ENCODE measurements at places on chromosomes 4 and X.

- DNase-seq, result no peak
Measured at GRCh38 chr4:138140879-138141278, 101.3 kb downstream of the SLC7A11 start.

GRCh38 chr4:185902654-185903053 lies 90.7 kb upstream of the SORBS2 start:
- no peak for DNase-seq

DNA sequence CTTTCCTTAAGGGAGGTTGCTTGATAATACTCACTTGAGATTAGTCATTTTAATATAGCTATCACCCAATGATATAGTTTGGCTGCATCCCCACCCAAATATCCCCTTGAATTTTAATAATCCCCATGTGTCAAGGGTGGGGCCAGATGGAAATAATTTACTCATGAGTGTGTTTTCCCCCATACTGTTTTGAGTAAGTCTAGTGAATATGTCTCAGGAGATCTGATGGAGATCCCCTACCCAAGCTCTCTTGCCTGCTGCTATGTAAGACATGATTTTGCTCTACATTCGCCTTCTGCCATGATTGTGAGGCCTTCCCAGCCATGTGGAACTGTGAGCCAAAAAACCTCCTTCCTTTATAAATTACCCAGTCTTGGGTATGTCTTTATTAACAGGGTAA lies 539.7 kb upstream of the GRID2 start:
- no peak for DNase-seq

DNA sequence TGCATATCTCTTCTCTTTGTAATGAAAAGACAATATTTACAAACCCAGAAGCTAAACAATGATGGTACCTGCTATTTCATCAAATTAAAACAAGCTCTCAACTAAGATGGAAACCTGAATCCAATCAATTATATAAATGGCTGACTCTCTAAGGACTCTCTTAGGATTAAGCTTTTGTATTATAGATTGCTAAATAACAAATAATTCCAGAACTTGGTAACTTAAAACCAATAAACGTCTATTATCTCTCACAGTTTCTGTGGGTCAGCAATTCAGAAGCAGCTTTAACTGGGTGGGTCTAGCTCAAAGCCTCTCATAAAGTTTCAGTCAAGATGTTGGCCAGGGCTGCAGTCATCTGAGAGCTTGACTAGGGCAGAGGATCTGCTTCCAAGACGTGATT lies 12.4 kb downstream of the PHKA2 start:
- DNase-seq, result no peak

GRCh38 chrX:23861215-23861896 lies 46.4 kb downstream of the APOO start:
- no peak for DNase-seq

- no peak for DNase-seq
Measured at GRCh38 chrX:39418254-39418704, 617.0 kb downstream of the MID1IP1 start.

DNA sequence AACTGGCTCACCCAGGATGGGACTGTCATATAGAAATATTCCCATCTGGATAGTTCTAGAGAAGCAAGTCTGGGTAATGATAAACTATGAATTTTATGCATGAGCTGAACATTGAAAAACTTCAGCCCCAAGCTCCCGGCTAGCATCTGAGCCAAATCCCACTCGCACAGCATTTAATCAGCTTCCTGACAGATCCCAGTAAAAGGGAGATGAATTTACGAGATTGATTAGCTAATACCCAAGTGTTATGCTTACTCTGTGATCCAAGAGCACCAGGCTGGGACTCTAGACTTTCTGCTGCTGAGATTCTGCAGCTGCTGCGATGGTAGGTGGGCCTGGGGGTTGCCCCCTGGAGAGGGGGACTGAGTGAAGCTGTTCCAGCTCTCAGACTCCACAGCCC lies 28.0 kb downstream of the FRMPD3 start:
- DNase-seq, result no peak

DNA sequence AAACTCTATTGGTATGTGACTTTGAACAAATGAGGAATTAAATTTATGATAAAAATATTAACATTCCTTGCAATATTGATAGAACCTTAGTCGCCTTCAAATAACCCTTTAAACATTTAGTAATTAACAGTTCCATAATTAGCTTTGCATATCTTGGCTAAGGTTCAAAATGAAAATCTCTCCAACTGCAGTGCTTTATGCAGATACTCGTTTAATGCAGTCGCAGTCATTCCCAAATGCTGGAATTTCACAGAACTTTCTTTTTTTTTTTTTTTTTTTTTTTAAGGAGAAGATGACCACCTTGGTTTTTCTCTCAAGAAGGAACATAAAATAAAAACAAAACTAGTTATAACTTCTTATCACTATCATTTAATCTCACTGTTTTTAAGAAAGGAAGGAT lies 5.2 kb downstream of the RAPGEF2 start:
- DNase-seq, result no peak

DNA sequence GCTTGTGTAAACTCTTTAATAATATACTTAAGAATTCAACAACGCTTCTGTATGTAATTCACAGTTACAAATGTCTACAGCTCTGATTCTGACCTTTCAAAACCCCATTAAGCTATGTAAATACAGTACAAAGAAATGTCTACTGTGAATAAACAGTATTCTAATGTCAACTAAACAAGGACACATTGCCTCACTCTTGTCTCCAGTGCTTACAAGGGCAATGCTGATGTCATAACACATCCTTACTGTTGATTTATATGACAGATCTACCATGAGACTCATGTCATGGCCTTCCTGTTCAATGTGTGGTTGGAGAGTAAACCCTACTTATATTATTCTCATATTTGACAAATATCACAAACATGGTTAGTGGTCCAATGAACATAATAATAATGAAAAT lies 256.1 kb upstream of the ADGRL3 start:
- no peak for DNase-seq

DNA sequence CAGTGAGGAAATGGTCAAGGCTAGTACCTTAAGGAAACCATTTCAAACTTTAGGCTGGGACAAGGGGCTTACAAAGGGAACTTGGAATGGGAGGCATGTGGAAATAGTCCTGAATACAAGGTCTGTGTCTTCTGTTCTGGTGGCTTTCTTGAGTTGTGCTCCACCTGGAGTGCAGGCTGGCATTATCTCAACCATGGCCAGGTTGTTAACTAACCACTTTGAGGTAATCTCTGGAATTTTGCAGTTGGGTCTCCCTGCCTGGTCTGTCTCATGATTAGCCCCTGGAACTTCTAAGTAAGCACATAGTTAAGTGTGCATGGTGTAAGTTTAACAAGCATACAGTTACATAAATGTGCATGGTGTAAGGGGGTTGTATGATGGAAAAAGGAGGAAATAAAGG lies 77.5 kb downstream of the PCDH18 start:
- no peak for DNase-seq

GRCh38 chr4:3744901-3745300 lies 21.3 kb upstream of the ADRA2C start:
- no peak for DNase-seq

DNA sequence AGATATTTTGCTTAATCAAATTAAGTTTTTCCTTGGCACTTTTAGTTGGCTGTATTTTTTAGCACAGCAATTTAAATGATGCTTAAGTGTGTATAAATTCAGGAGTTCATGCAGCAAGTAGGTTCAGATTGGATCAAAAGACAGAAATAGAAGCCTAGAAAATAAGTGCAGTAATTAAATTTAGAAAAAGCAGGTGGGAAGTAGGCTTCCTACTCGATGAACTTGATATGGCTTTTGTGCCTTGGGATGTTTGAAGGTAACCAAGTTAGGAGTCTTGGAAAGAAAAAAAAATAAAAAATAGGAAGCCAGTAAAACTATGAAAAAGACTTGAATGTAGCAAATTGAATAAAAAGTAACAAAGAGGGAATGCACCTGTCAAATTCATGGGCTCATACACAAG lies 372.3 kb downstream of the SPOCK3 start:
- DNase-seq, result no peak
